ENCODE measurements at places on chromosomes 16 and 17.

- DNase-seq, result no peak
These were observed 58.7 kb downstream of the RMI2 start for GRCh38 chr16:11403920-11404319.

DNA sequence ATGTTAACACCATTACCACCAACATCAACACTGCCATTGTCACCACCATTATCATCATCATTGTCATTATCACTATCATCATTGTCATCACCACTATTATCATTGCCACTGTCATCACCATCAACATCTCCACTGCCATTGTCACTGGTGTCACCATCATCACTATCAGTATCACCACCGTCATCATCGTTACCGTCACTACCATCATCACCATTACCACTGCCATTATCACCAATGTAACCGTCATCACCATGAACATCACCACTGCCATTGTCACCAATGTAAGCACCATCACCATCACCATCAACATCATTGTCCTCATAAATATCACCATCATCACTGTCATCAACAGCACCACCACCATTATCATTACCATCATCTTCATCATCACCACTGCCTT lies 633.2 kb upstream of the EEF2KMT start:
- DNase-seq, result no peak

DNA sequence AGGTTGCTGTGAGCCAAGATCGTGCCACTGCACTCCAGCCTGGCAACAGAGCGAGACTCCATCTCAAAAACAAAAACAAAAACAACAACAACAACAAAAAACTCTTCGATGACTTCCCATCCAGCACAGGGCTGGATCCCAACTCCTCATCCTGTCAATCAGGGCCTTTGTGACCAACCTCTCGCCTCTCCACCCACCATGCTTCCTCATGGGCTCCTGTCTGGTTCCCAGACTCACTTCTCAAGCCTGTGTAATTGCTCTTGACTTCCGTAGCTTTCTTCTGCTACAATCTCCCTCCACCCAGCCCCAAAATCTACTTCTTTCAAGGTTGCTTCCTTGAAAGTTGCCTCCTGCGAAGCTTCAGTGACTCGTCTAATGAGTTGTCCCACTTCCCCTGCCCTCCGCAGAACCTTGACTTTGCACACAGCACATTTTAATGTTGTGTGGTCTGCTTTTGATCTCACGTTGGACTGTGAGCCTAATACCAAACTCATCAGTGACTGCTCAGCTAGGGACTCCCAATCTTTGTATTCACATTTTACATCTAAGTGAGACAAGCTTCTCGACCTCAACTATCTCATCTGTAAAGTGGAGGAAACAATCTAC lies 936 bp upstream of the RASL10B start:
- DNase-seq, result no peak

DNA sequence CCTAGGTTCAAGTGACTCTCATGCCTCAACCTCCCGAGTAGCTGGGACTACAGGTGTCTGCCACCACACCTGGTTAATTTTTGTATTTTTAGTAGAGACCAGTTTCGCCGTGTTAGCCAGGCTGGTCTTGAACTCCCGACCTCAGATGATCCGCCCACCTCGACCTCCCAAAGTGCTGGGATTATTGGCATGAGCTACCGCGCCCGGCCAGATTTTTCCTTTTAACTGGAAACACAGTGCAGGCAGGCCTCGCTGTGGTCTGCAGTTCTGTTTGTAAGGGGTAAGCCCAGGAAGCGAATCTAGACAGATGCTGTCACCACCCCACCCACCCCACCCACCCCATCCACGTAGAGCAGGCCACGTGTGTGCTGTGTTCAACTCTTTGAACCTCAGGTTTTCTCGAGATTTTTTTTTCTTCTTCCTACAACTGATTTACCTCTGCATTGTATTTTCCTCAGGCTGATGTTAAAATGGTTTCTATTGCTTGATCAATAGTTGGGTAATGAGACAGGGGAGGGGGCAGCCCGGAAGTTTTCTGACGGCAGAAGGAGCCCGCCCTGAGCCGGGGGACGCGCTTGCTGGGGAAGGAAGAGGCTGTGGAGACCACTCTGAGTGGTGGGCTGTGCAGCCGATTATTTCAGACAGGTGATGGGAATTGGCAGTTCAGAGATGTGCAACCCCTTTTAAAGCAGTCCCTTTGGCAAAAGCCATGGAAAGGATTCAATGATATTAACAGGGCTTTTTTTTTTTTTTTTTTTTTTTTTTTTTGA lies 72.9 kb downstream of the DNAH17 start:
- DNase-seq, result no peak

GRCh38 chr16:10906914-10907756 lies 30.1 kb downstream of the CIITA start:
- no peak for DNase-seq

GRCh38 chr16:72210072-72210471 lies 38.1 kb upstream of the PMFBP1 start:
- DNase-seq, result no peak
